Foreskin keratinocyte (primary cell): ENCODE measurements at places on chromosomes 2 and 18. TPM values are rescaled to one million over a fixed set of nuclear protein-coding genes. Genes with fewer than 3 reads are reported as not detected.

Gene C2orf66
- total RNA-seq, result 0.14 TPM in 2 replicates

Gene IL1B
- total RNA-seq, result 84.8 and 98.9 TPM in 2 replicates

Gene MOB4
- total RNA-seq, result 41.2 and 41.8 TPM in 2 replicates

Gene TPGS2
- total RNA-seq, result 113 and 118 TPM in 2 replicates

Gene NT5C1B
- not detected in 2 replicates for total RNA-seq

Gene KLHL29
- 6.3 and 6.4 TPM in 2 replicates for total RNA-seq

Gene ADAM17
- total RNA-seq, result 29.3 and 29.5 TPM in 2 replicates

Gene NYAP2
- total RNA-seq, result not detected in 2 replicates

Gene MARCO
- total RNA-seq, result 0.11 and 0.14 TPM in 2 replicates

Gene SAG
- total RNA-seq, result not detected in 2 replicates

Gene COL3A1
- 0.04 and 0.24 TPM in 2 replicates for total RNA-seq

Gene SERPINB4
- 0.07 TPM in 1 of 2 replicates, not detected in the other for total RNA-seq

Gene DNAJC5G
- not detected in 2 replicates for total RNA-seq

Gene REG1B
- not detected in 2 replicates for total RNA-seq

Gene TNS1
- 1.8 and 4.3 TPM in 2 replicates for total RNA-seq

Gene TRIM43B
- not detected in 2 replicates for total RNA-seq

Gene NEU4
- total RNA-seq, result not detected in 2 replicates

Gene TTC27
- 22.9 and 24.7 TPM in 2 replicates for total RNA-seq

Gene TUBA3D
- not detected in 2 replicates for total RNA-seq

Gene LYG1
- 0.54 and 0.71 TPM in 2 replicates for total RNA-seq

Gene LCT
- total RNA-seq, result not detected in 2 replicates

Gene PLEKHH2
- total RNA-seq, result 0.85 and 1.2 TPM in 2 replicates

Gene IL36A
- not detected in 2 replicates for total RNA-seq

Gene OXER1
- 0.07 TPM in 1 of 2 replicates, not detected in the other for total RNA-seq

Gene KCNE4
- total RNA-seq, result 0.14 TPM in 2 replicates

Gene ZBTB7C
- total RNA-seq, result under 0.01 and 0.07 TPM in 2 replicates

Gene CENPA
- total RNA-seq, result 30.8 and 39.0 TPM in 2 replicates

Gene SERPINB5
- total RNA-seq, result 282 and 314 TPM in 2 replicates

Gene RUFY4
- not detected in 2 replicates for total RNA-seq

Gene RESP18
- not detected in 2 replicates for total RNA-seq

Gene PLB1
- total RNA-seq, result 3.7 and 3.8 TPM in 2 replicates

Gene DPP4
- total RNA-seq, result 0.99 and 2.8 TPM in 2 replicates

Gene NFU1
- total RNA-seq, result 47.0 and 53.6 TPM in 2 replicates

Gene GATA6
- 0.03 and 0.07 TPM in 2 replicates for total RNA-seq

Gene ADAM23
- 0.28 and 0.31 TPM in 2 replicates for total RNA-seq

Gene PLCD4
- total RNA-seq, result 4.0 and 4.1 TPM in 2 replicates

Gene CHST10
- 4.1 and 6.6 TPM in 2 replicates for total RNA-seq

Gene ADD2
- 0.18 and 1.8 TPM in 2 replicates for total RNA-seq

Gene TGFA
- total RNA-seq, result 87.7 and 92.6 TPM in 2 replicates

Gene SRD5A2
- total RNA-seq, result not detected in 2 replicates

Gene DCC
- total RNA-seq, result not detected in 2 replicates

Gene NIF3L1
- total RNA-seq, result 38.6 and 43.5 TPM in 2 replicates

Gene TTC32
- 4.2 and 5.2 TPM in 2 replicates for total RNA-seq

Gene FLACC1
- total RNA-seq, result 0.14 and 0.39 TPM in 2 replicates

Gene ATP6V1C2
- 0.07 TPM in 2 replicates for total RNA-seq

Gene MROH2A
- total RNA-seq, result 0.11 and 0.31 TPM in 2 replicates
